ENCODE measurements at places on chromosomes 3 and 15.

DNA sequence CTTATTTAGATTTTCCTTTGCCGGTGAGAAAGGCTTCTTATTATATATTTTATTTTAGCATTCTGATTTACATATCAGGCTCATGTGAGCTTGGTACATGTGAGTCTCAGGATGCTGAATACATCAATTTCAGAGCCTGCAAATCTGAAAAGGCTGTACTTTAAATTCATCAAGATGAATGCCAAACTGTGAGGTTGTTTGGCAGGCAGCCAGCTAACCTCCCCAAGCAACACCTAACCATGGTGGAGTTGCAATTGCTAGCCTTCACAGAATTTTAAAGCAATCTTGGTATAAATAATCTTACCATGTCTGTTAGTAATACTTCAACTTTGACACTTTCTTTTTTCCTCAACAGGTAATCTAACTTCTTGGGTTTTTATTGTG lies 252.5 kb downstream of the CDIN1 start:
- peak; percentile 57 for DNase-seq

GRCh38 chr3:133535971-133536881 lies 37.3 kb upstream of the CDV3 start:
- no peak for DNase-seq

GRCh38 chr15:26889298-26889898 lies 22.5 kb downstream of the GABRA5 start:
- DNase-seq: peak; percentile 26

DNA sequence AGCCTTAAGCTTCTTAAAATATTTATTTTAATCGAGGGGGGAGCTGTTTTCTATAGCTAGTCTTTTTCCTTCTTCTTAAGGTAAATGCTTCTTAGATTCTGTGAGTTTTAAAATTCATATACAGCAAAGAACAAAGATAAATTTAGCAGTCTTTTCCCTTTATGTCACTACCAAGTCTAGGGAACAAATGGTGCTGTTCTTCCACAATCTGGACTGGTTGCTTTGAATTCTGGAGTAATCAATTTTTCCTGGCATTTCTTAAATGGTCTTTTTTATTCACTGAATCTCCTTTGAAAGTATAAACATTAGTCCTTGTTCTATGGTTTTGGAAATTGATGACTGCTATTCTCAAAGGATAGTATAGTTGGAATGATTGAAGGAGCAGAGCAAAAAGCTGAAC lies 82.8 kb downstream of the CHL1 start:
- DNase-seq: no peak

DNA sequence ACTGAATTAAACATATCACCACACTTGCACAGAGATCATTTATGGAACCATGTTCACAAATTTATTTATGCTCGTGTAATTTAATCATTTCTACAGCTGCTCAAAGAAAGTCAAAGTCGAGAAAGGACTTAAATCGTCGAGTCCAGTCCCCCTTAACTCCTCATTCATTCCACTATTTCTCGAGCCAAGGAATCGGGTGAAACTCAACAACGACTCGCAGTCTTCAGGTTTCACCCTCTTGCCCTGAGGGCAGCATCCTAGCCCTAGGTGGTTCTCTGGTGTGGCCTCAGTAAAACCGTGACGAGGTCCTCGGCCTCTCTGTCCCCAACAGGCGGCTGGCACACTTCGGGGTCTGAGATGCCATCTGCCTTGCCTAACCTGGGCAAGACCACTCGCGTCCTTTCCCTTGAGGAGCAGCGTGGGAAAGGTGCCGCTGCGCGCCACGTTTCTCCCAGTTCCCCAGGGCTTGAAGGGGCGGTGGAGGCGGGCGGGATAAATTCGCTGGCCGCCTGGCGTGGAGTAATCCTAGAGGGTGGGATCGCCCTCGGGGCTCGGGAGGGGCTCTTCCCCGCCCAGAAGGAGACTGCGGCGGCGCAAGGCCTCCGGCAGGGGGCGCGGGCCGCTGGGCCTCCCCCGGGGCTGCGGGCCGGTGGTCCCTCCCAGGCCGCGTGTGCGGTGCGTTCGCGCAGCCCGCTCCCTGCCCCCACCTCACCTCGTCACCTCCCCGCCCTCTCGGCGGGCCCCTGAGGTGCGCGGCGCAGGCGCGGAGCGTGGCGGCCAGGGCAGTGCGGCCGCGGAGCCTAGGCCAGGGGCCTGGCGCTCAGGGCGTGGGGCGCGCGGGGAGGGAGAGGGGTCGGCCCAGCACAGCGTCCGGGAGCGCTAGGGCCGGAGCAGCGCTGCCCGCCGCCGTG lies at the start of gene ZNF639:
ZNF639 (plus strand) TSS at position 746 of the 911 bp plus-strand sequence. CDS start 5,263 bp downstream, outside the sequence.
- peak; percentile 97 for DNase-seq

GRCh38 chr3:135503760-135504686 lies 461.5 kb upstream of the PPP2R3A start:
- peak; percentile 91 for DNase-seq

GRCh38 chr3:119530456-119530855 lies 29.0 kb downstream of the CD80 start:
- no peak for DNase-seq

DNA sequence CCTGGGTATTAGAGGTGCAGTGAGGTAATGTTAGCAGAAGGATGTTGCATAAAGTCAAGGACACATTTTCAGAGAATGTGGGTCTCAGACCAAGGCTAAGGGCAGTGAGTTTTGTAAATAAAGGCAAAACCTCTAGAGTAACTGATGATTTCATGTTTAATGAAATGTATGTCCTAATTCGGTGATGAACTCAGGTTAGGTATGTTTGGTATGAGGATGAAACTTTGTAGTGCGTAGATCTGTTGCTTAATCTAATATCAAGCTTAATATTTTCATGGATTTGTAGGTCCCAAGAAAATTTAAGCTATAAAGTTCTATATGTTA lies 3.6 kb downstream of the USP50 start:
- no peak for DNase-seq

- no peak for DNase-seq
Observed at GRCh38 chr15:52080706-52081392, 31.7 kb downstream of the BCL2L10 start.

- peak; percentile 61 for DNase-seq
Observed at GRCh38 chr3:31732548-31732947, 199.8 kb downstream of the STT3B start.

GRCh38 chr3:134039161-134039862 lies 9.6 kb upstream of the SLCO2A1 start:
- DNase-seq: no peak

- no peak for DNase-seq
Observed at GRCh38 chr15:31060429-31061140, 40.9 kb downstream of the TRPM1 start.

- no peak for DNase-seq
Observed at GRCh38 chr15:39605146-39605545, 24.3 kb downstream of the THBS1 start.

GRCh38 chr3:143433787-143434378 lies 314.3 kb downstream of the CHST2 start:
- no peak for DNase-seq

GRCh38 chr15:65156692-65157091 lies 23.1 kb upstream of the PDCD7 start:
- no peak for DNase-seq

DNA sequence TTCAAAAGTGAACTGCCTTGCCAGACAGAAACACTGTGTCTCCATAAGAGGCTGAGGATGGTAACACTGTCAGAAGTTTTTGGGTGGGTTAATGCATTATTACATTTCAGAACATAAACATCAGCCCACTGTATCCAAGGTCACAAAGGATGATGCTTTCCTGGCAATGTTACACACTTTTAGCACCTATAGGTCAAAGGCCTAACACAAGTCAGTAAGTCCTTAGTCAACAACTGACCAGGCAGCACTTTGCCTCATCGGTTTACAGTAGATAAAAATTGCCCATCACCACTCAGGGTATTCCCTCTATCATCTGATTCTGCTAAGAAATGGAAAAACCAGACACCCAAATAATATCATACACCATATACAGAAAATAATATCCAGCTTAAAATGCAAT lies 98.4 kb downstream of the CTNNB1 start:
- no peak for DNase-seq

DNA sequence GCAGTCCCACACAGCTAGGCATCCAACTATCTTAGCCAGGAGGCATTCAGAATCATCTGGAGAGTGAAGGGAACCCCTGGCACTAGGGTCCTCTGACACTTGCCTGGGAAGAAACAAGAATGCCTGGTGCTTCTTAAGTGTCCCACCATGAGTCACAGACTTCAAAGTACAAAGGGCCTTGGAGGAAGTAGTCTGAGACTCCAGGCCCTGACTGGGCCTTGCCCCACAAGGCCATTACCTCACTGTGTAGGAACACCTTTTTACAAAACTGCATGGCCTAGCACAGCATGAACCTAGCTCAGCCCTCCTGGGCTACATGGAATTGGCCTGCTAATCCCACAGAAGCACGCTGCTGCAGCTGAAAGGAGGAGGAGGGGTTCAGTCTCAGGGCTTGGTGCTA lies 104.5 kb upstream of the SLCO2A1 start:
- no peak for DNase-seq

- no peak for DNase-seq
Observed at GRCh38 chr15:100879061-100879463, 569 bp upstream of the ALDH1A3 start.

DNA sequence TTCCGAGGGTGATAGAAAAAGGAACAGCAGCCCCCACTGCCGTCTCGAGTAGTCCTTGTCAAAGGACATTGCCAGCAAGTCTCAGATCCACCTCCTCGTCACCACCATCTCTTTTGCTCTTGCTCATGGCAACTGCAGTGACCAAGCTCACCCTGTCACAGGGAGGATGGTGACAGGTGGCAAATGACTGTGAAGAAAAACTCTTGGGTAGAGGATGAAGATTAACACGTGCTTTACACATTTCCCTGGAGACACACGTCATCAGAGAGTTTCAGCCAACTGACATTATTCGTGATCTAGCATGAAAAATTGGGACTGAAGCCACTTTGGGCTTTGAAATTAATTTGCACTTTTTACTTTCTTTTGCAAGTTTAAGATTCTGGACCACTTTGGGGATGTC lies 174.3 kb downstream of the EBLN2 start:
- DNase-seq: no peak

GRCh38 chr3:119601154-119601553 lies 3.5 kb downstream of the PLA1A start:
- DNase-seq: no peak

- DNase-seq: no peak
Observed at GRCh38 chr15:75695220-75695619, 17.4 kb downstream of the CSPG4 start.

DNA sequence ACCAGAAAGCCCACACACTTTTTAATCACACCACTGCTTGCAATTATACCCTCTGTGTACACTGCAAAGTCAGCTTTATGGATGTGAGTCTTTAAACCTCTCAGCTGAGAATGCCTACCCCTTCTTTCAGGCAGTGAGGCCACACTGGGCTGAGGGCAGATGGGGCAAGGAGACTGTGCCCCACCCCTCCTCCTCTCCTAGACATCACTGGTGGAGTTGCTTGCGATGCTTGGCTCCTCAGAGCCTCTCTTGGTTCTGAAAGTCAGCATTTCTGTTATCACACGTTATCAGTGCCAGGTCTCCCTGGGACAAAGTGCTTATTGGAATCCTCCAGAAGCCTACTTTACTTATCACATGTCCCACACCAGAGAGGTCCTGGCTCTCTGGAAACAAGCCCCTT lies 128.2 kb downstream of the ZNF621 start:
- DNase-seq: no peak

- no peak for DNase-seq
Observed at GRCh38 chr3:143974271-143975238, 2.9 kb downstream of the DIPK2A start.

DNA sequence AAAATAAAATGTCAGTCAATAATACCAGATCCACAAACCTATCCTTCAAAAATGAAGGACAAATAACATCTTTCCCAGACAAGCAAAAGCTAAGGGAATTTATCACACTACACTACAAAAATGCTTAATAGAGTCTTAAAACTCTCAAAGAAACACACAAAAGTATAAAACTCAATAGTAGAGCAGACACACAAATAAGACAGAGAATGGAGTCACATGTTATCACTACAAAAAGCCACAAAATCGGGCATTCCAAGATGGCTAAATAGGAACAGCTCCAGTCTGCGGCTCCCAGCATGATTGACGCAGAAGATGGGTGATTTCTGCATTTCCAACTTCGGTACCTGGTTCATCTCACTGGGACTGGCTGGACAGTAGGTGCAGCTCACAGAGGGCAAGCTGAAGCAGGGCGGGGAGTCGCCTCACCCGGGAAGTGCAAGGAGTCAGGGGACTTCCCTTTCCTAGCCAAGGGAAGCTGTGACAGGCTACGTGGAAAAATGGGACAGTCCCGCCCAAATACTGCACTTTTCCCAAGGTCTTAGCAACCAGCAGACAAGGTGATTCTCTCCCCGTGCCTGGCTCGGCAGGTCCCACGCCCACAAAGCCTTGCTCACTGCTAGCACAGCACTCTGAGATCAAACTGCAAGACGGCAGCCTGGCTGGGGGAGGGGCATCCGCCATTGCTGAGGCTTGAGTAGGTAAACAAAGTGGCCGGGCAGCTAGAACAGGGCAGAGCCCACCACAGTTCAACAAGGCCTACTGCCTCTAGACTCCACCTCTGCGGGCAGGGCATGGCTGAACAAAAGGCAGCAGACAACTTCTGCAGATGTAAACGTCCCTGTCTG lies 46.3 kb downstream of the SENP7 start:
- no peak for DNase-seq

DNA sequence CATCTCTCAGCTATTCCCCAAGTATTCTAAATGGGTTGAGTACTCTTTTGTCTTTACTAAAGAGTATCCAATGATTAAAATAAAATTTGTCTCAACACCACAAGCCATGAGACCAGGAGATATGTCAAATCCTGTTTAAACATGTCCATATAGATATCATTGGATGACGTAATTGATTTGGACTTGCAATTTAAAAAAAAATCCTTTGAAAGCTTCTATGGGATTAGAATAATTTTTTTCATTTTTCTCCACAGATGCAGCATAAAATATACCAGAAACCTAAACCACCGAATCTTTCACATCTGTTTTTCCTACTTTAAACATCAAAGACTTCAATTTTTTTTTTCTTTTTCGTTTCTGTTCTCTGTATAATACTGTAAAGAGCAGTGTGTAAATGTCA lies 1022.3 kb downstream of the EPHA3 start:
- no peak for DNase-seq

- no peak for DNase-seq
Observed at GRCh38 chr15:89769366-89769765, 6.8 kb upstream of the MESP2 start.

- DNase-seq: no peak
Observed at GRCh38 chr3:171465763-171466162, 5.6 kb upstream of the TNIK start.

GRCh38 chr15:61474796-61475195 lies 245.7 kb upstream of the RORA start:
- no peak for DNase-seq

- no peak for DNase-seq
Observed at GRCh38 chr15:58086491-58086890, 21.0 kb upstream of the ALDH1A2 start.

DNA sequence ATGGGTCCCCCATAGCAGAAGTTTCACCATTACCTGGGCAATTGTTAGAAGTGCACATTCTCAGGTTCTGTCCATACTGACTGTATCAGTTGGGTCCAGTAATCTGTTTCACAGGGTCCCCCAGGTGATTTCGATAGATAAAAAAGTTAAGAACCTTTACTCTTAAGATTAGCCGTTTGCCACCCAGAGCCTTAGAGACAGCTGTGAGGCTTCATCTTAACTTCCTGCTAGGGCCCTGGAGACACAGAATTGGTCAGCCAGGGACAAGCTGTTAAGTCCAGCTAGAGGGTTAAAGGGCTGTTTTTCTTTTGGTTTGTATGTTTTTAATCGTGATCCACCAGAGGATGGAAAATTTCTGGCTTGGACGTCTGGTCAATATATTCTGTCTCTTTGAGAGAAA lies 6.7 kb downstream of the FAM162A start:
- no peak for DNase-seq

GRCh38 chr3:16290007-16290826 lies 25.2 kb downstream of the OXNAD1 start:
- no peak for DNase-seq

All from NCI-H1105 (cell line).